ENCODE measurements at places on chromosomes 12 and 14.

DNA sequence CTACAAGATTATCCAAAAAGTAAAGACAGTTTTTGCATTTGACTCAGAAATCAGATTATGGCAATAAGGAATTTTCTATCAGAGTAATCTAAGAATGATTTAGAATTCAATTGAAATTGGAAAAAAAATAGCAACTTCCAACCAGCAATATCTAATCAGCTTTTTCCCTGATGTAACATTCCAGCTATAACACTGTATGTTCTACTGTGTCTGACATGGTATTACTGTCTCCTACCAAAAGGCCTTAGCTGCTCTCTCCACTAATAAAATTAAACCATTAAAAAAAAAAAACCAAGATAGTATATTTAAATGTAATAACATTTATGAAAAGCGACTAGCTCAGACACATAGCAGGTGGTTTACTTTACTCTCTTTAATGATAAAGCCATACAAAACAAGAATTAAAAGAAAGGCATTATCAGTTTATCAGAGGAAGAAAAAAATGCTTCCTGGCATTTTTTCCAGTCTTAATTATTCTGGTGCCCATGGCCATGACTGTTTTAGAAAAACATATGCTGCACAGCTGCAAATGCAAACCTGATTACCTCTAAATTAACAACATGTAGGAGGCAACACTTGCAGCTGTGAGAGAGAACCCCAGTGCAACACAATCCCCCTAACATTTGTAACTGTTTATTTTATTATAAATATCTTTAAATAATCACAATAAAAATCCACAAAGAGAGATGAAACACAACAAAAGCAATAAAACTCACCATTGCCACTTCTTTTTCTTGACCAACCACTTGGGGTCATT is 28.8 kb downstream of the PHLDA1 start:
- no peak for DNase-seq

GRCh38 chr12:131242741-131243496 is 289.2 kb downstream of the ADGRD1 start:
- peak; percentile 90 for DNase-seq

- DNase-seq = no peak
Measured at GRCh38 chr12:51938726-51939125, 12.8 kb upstream of the ACVR1B start.

DNA sequence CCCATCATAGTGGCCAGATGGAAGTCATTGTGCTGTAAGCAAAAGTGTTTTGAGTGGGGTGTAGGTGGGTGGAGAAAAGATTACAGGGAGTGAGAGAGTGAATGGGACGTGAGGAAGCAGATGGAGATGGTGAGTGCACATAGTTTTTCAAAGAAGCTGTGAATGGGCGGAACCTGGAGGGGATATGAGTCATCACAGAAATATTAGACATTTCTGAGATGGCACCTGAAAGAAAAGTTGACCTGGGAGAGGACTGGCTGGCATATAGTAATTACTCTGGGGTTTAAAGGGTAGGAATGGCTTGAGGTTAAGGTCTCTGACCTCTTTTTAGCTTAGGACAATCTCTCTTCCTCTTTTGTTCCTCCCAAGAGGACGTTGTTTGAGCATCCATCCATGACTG is 50.5 kb downstream of the ANO4 start:
- DNase-seq = no peak

- DNase-seq = peak; percentile 67
Measured at GRCh38 chr14:21039585-21040369, 2.4 kb upstream of the RNASE7 start.

- peak; percentile 50 for DNase-seq
Measured at GRCh38 chr12:97404543-97404942, 58.1 kb upstream of the RMST start.

DNA sequence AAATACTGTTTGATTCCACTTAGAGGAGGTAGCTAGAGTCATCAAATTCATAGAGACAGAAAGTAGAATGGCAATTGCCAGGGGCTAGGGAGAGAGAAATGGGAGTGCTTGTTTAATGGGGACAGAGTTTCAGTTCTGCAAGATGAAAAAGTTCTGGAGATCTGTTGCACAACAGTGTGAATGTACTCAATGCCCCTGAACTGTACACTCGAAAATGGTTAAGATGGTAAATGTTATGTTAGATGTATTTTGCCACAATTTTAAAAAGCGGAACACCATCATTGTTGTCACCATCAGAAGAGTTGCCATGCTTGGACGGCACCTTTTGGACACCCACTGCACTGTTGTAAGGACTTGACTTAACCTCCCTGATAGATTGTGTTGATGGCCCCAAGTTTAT is 106.9 kb downstream of the SCARB1 start:
- DNase-seq = no peak

DNA sequence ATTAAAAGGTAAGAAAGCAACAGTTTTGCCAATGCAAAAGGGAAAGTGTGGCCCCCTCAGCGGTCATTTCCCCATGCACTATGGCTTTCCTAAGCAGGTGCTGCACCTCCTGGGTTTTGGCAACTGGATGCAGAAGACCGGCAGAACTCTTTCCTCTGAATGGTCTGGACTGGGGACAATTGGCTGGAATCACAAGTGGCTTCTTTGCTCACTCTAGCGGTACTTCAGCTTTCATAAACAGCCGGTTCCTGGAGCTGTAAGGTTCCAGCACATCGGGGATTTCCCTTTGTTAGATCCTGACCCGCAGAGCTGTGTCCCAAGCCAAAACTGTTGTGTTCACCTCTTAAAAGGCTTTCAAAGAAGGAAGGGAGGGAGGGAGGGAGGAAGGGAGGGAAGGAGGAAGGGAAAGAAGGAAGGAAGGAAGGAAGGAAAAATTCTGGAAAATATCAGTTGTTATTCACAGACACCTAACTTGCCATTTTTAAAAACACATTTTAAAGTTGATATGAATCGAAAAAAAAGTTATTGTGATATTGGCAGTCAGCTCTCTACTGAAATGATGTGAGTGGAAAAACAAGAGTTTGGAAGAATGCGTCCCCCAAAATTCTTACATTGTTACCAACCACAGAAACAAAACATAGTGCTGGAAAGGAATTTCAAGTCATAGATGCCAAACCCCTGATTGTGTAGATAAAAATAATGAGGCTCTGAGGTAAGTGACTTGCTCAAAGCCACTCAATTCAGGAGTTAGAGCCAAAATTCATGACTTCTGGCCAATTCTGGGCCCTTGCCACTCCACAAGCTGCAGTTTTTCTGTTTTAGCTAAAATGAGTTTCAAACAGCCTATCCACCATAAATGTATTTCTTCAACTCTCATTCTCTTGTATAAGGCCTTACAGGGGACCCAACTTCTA is 220.6 kb upstream of the HMGA2 start:
- no peak for DNase-seq

DNA sequence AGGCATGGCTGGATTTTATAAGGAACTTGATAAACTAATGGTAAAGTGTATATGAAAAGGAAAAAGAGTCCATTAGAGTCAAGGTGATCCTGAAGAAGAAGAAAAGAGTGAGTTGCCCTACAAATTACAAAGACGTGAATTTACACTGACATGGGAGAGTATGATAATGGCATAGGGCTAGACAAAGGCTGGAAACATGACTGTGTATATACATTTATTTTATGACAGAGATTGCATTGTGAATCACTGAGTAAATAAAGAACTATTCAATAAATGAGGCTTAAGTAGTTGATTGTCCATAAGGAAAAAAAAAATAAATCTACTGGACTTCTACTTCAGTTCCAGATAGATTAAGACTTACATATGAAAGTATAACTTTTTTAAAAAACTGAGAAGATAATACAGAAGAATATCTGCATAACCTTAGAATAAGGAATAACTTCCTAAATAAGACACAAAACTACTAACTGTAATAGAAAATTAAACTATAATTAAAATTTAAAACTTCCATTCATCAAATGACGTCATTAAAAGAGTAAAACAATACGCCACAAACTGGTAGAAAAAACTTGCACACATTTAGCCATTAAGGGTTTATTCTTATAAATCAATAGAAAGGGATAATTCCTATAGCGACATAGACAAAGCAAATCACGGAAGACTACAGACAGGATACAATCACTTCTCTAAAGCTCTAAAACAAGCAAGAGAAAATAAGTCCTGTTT is 278.5 kb downstream of the NOVA1 start:
- DNase-seq = no peak

GRCh38 chr12:111089616-111090015 is 169.2 kb upstream of the MYL2 start:
- DNase-seq = no peak

DNA sequence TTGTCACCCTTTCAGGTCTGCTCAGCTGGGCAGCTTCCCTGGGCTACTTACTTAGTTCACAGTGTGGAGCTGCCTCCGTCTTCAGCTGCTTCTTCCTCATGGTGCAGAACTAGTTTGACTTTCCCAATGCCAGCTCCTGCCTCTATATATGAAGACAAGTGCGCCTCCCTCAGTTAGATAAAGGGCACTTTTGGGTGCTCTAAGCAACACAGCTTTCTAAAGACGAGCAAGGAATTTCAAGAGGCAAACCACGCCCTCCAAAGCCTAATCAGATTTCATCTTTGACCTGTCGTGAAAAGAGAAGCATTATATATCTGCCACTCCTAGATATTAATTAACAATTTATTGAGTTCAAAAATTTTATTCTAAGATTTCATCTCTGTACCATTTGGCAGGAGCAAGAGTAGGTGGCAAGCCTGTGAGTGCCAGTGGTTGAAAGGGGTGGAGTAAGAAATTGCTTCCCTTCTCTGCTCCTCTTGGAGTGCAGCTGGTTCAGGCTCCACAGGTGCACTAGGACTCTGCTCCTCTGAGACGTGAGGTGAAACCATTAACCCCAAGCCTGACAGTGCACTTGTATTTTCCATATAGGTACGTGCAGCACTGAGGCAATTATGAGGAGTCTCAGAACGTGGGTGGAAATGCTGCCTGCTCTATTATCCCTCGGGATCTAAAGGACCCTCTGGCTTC is 2.1 kb upstream of the SLC11A2 start:
- peak; percentile 92 for DNase-seq

DNA sequence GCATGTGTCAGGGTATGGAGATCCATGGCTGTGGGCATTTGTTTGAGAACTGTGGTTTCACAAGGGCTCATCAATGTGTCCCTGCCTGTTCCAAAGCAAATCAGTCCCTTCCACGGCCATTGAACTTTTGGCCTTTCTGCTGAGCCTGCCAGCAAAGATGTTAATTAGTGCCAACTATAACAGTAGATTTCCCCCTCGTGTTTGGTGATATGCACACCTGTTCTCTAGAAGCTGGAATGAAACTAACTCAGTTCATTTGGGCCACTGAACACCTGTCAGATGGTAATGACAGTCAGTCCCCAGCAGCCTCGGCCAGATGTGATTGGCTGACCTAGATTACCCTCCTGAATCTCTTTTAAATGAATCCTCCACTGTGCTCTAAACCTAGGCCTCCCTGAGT is 43.2 kb downstream of the IRAK3 start:
- no peak for DNase-seq

GRCh38 chr12:80161612-80162011 is 62.3 kb downstream of the OTOGL start:
- no peak for DNase-seq

DNA sequence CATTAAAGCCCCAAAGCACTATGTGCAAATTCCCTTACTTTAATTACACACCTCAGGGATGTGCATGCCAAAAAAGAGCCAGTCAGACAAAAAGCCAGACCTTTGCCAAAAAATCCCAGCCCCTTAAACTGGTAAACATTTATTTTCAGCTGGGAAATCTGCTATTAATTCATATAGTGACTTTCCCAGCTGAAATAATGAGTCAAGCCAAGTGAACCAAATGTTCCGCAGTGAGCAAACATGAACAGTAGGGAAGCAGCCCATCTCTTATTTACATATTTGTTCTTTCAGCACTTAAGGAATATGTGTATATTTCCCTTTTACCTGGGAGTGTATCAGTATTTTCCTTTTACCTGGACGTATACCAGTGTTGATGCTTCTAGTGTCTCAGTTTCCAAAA is 44.0 kb upstream of the OTX2 start:
- DNase-seq = no peak

Measured in hematopoietic multipotent progenitor cell treated with erythropoietin and hydrocortisone succinate and interleukin-3 and kit ligand, for 8 days (in vitro differentiated cells).